Stimulated activated CD4-positive, alpha-beta T cell treated with anti-CD3 and anti-CD28 coated beads, TNF-alpha, amount 100 ng/mL, for 1 hour (primary cell): ENCODE measurements at places on chromosomes 7 and 10.

DNA sequence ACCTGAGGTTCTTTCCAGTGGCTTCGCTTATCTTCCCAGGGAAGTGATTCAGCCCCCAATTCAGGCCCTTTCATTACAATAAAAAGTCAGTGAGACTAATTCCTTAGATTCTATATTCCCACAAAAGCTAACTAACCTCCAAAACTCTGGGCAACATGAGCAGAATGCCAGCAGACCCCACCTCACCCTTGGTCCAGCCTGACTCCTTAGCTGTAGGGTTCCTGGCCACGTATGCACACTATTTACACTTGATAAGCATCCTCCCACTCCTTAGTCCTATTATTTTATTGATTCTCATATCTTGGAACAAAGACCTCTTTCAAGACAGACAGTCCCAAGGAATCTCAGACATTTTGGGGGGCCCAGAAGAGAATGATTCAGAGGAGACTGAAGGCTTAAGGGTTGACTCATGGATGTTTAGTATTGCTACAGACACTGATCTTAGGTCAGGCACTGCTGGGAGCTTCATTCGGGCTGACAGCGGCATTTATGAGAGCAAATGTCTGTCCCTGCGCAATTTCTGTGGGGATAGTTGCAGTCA, 162.6 kb upstream of the GDF10 start:
- no peak for DNase-seq

DNA sequence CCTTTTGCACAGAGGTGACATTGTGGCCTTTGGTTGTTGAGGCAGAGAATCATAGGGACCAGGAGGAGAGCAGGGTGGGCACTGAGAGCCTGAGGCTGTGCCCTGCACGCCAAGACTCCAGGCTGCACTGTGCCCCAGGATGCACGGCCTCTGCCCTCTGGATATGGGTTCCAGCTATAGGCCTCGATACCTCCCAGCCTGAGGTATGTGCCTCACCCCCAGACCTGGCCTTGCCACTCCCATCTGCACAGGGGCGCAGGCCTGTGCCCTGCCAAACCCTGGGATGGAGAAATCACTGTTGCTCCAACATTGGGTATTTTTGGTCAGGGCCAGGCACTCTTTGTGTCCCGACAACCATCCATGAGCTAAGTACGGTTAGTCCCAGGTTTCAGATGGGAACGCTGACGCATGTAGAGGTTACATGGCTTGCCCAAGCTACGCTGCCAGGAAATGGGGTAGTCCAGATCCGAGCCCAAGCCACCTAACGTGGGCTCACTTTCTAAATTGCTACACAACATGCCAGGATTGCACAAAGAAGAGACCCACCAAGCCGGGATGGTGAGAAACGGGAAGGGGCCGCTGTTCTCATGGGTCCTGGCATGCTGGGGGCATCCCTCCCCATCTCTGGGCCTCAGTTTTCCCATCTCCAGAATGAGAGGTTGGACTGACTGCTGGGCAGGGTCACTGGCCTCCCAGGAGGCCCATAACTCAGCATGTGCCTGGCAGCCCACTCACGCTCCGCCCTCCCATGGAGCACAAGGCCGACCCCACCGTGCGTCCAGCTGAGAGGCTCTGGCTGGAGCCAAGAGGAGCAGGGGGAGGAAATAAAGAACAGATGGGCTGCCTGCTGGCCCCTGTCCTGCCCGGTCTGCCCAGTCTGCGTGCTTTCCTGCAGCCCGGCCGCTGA, 44.2 kb downstream of the ZCCHC24 start:
- DNase-seq = no peak

- DNase-seq = no peak
These were observed 25.5 kb downstream of the VOPP1 start for GRCh38 chr7:55546814-55547213.

- no peak for DNase-seq
These were observed 75.5 kb downstream of the NRP1 start for GRCh38 chr10:33258967-33259366.

DNA sequence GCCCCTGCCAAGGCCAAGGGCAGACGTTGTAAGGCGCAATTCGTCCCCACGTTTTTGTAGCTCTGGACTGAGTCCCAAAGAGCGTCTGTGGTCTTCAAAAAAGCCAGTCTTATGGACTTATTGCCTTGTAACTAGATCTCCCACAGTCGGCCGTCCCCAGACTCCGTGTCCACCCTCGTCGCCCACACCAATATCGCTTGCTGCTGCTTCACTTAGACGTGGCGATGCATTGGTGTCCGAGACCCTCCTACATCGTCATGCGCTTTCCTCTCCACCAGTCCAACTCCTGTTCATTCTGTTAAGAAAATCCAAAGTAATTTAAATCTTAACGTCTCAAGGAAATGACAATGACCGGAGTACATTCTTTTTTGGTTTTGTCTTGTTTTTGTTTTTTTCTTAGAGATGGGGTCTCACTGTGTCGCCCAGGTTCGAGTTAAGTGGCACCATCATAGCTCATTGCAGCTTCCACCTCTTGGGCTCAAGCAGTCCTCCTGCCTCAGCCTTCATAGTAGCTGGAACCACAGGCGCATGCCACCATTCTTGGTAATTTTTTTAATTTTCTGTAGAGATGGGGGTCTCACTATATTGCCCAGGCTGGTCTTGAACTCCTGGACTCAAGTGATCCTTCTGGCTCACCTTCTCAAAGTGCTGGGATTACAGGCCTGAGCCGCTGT, 851 bp downstream of the KIFBP start:
- no peak for DNase-seq

GRCh38 chr10:17426263-17426750, 28.1 kb downstream of the ST8SIA6 start:
- no peak for DNase-seq

- DNase-seq = no peak
These were observed 27.9 kb upstream of the R3HCC1L start for GRCh38 chr10:98106531-98106930.
